Activated naive CD4-positive, alpha-beta T cell treated with anti-CD3 and anti-CD28 coated beads, Interleukin-2, amount 50 U/mL, for 16 hours (primary cell): ENCODE measurements at places on chromosomes 1 and 21.

DNA sequence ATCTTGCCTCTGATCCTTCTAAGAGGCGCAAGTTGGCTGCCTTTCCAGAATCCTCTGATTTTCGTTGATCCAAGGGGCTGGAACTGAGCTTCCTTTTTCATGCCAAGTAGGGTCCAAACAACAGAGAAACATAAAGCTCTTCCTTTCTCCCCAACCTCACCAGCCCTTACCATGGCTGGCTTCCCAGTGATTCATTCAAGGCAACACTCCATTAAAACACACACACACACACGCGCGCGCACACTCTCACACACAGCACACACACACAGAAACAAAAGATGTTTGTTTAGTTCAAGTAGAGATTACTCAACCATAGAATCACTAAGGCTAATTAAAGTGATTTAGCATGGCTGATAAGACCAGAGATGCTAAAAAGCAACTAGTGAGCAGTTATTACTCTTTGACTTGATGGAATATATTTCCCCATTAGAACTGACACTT is 13.0 kb upstream of the GUCA2A start:
- no peak for DNase-seq

GRCh38 chr1:56933161-56933560 is 32.7 kb downstream of the C8B start:
- no peak for DNase-seq

GRCh38 chr21:27590271-27590670 is 623.4 kb upstream of the ADAMTS5 start:
- DNase-seq = no peak

GRCh38 chr1:230355594-230355993 is 70.5 kb downstream of the PGBD5 start:
- no peak for DNase-seq

- no peak for DNase-seq
These were observed 43.8 kb upstream of the AIM2 start for GRCh38 chr1:159120317-159120716.

GRCh38 chr1:240415532-240415931 is 196.4 kb downstream of the GREM2 start:
- DNase-seq = no peak

GRCh38 chr1:43605766-43606165 is 44.2 kb upstream of the KDM4A start:
- DNase-seq = no peak

GRCh38 chr1:106755682-106756406 is 300.6 kb upstream of the PRMT6 start:
- DNase-seq = no peak
